Endothelial cell (in vitro differentiated cells): ENCODE measurements at places on chromosomes 3 and 15. TPM values are rescaled to one million over a fixed set of nuclear protein-coding genes. Genes with fewer than 3 reads are reported as not detected.

DNA sequence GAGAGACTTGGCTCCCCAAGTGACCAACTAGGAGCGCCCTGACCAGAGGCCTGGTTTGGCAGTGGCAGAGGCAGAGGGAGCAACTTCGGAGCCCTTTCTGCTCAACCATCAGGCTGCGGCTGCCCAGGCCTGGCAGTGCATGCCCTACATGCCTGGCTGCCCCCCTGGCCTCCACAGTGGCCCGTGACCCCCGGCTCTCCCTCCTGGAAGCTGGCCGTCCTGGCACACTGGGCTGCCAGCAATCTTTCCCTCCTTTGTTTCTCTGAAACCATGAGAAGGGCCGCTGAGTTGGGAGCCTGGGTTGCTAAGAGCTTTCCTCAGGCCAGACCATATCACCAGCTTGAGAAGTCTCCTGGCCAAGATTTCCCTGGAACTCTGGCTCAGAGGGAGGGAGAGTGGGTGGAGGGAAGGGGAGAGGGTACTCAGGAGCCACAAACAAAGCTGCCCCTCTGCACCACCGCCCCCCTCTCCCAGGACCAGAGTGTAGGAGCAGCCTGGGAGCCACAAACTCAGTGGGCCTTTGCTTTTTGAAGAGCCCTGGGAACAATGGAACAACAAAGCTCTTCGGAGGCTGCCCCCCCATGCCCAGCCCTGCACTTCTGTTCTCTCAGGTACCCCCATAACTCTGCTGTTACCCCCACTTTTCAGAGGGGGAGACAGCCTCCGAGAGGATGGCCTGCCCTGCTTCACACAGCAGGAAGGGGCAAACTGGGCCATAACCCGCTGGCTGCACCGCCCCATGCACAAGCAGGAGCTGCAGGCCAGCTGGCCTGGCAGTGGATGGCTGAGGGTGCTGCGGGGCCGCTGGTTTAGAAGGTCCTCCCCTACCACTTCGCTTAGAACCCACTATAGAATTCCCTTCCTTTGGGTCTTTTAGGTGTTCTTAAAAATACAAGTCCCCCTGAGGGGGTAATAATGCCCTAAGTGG lies 11.3 kb downstream of the CORO2B start:
- DNase-seq: no peak

- DNase-seq: no peak
Observed at GRCh38 chr3:62686503-62687294, 188.5 kb downstream of the CADPS start.

The FBLN2 gene
- 10.5 TPM for total RNA-seq

DNA sequence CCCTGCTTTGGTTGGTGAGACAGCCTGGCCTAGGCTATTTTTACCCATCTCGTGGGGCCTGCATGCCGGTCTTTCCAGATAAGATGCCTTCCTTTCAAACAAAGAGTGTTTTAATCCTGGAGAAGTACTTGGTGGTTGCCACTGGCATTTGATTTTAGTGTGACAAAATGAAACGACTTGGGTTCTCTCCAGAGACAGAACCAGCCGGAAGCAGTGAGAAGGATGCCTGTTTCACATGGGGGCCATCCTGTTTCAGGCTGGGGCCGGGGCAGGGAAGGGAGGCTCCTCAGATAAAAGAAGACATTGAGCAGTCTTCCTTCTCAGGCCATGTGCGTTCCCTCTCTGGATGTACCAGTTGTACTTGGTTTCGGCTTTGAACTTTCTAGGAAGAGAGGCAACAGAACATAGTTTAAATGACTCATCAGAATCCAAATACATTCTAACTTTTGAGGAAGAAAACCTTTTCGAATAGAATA lies 74.9 kb downstream of the TOP2B start:
- no peak for DNase-seq

GRCh38 chr3:140456974-140457373 lies 220.9 kb upstream of the TRIM42 start:
- DNase-seq: no peak

- no peak for DNase-seq
Observed at GRCh38 chr3:39000008-39000450, 51.7 kb downstream of the SCN11A start.

The RTP1 gene
- total RNA-seq: not detected

- DNase-seq: no peak
Observed at GRCh38 chr3:65551945-65552344, 486.8 kb downstream of the MAGI1 start.

DNA sequence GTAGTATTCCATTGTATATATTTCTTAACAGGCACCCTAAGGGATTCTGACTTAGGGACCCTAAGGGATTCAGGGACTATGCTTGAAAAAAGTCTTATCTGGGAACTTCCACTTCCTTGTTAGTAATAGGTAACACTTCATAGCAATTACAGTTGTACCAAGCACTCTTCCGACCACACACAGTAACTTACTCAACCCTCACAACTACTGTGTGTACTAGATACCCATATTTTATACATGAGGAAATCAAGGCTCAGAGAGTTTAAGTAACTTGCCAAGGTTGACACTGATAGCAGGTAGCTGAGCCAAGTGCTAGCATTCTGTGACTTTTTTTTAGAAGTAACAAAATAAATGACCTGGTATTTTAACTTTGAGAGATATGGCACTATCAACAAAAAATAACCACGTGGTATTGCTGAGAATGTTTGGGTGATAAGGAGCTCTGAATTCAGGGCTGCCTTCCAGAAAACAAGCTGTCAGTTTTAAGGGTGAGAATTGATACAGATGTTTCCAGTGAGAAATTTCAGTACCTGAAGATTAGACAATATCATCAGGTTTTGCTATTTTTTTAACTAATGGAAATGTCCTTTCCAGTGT lies 210.3 kb upstream of the SUCLG2 start:
- DNase-seq: no peak

- DNase-seq: peak; percentile 98
Observed at GRCh38 chr3:137032465-137033120, 74.8 kb downstream of the IL20RB start.

- DNase-seq: no peak
Observed at GRCh38 chr15:91886878-91887277, 33.4 kb downstream of the SLCO3A1 start.

The SERINC4 gene
- not detected for total RNA-seq

The TEX264 gene
- total RNA-seq: 23.8 TPM

DNA sequence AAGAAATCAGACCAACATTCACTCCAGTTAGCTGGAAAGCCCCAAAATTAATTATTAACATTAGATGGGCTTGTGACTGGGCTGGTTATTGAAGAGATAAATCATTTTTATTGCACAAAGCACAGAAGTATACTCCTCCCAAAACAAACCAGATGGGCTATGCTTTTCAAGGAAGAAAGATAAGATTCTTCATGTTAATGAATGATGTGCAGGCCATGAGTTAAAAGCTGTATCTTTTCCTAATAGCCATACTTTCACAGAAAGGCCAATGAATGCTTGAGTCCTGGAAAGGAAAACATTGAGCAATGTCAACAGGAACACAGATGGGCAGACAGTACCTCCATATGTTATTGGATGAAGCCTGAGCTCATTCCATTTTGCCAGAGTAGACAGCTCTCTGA lies 55.4 kb downstream of the OCA2 start:
- DNase-seq: no peak

DNA sequence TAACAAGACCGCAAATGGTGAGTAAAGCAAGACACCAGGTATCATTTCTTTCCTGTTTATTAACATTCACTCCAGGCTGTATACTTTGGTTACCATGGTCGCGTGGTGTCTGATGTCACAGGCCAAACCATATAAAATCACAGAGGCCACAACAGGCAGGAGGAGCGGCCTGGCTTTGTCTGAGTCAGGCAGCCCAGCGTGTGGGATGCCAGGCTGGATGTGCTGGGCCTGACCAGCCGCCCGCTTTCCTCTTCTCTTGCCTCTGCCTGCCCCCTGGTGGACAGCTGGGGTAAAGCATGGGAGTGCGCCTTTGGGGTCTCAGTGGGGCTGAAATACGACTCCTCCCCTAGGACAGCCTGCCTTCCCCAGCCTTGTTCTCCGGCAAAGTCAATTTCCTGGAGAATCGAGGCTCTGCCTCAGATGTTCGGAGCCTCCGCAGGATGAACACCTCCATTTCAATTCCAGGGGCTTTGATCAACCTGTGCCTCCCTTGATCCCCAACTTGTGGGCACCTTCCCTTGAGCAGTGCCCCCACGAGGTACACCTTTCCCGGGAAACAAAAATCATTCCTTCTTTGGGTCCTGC lies 78.2 kb downstream of the CCNL1 start:
- DNase-seq: peak; percentile 99

- DNase-seq: no peak
Observed at GRCh38 chr3:127264292-127264691, 23.6 kb downstream of the PRR20G start.

GRCh38 chr3:117263745-117264144 lies 554.2 kb downstream of the TUSC7 start:
- no peak for DNase-seq

GRCh38 chr3:113828600-113828999 lies 10.0 kb upstream of the GRAMD1C start:
- DNase-seq: no peak

- no peak for DNase-seq
Observed at GRCh38 chr3:148008591-148008990, 599.4 kb downstream of the ZIC1 start.

- DNase-seq: no peak
Observed at GRCh38 chr3:46239301-46239938, 2.8 kb upstream of the CCR3 start.

The GALNT15 gene
- total RNA-seq: 0.08 TPM

- no peak for DNase-seq
Observed at GRCh38 chr3:158405507-158405906, 165.5 kb upstream of the MLF1 start.

The SYNPR gene
- not detected for total RNA-seq

DNA sequence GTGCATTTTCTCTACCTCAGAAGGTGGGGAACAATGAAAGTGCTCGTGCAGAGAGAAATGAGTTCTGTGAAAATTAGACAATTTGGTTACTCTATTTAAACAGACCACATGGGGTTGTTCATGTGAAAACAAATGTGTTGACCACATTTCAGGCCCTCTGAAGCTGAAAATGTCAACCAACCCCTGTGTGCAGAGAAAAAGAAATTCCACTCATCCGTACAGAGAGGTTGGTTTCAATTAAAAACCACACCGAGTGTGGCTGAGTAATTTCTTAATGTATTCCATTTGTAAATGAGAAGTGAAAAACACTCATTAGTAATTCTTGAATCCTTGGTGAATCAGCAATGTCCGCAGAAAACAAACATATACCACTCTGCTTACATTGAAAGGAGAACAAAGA lies 46.9 kb upstream of the SLC7A14 start:
- DNase-seq: no peak

GRCh38 chr3:196639483-196640296 lies at the start of gene NRROS:
TSS of gene NRROS (plus strand) at chr3:196639694. CDS start at chr3:196654540, 14,846 bp downstream.
- peak; percentile 58 for DNase-seq

DNA sequence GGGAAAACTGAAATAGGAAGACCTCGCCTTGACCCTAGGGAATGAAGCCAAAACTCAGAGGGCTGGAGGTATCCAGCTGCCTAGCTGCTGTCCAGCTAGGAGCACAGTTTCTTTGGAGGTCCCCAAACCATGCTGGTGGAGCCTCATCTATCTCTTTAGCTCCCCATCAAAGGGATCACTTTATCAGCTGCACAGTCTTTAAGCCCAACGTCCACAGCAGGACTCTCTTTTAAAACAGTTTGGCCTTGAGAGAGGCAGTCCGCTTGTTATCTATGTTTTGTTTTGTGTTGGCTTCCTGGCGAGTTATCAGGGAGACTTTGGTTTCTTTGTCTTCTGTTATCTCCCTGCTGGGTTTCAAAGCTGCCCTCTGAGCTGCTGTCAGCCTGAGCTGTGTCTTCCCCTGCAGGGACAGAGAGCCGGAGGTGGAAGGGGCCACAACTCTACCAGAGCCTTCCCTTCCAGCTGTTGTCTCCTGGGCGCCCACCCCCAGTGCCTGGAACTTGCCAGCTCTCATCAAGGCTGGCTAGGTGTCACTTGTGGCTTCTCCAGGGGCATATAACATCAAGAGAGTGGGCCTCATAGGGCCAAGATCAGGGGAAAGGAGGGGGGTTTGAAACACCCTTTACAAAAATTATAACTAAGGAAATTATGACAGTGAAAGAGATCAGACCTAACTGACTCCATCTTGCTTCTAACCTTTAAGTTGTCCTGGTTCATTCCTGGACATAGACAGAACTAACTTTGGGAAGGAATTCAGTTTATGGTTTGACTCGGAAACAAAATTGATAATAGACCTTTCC lies 61.4 kb upstream of the C15orf39 start:
- no peak for DNase-seq

The NANOGP8 gene
- 0.64 TPM for total RNA-seq
